ENCODE measurements at places on chromosomes 16 and 17.

GRCh38 chr17:40422990-40423633 lies 5.4 kb upstream of the TOP2A start:
- DNase-seq: no peak

DNA sequence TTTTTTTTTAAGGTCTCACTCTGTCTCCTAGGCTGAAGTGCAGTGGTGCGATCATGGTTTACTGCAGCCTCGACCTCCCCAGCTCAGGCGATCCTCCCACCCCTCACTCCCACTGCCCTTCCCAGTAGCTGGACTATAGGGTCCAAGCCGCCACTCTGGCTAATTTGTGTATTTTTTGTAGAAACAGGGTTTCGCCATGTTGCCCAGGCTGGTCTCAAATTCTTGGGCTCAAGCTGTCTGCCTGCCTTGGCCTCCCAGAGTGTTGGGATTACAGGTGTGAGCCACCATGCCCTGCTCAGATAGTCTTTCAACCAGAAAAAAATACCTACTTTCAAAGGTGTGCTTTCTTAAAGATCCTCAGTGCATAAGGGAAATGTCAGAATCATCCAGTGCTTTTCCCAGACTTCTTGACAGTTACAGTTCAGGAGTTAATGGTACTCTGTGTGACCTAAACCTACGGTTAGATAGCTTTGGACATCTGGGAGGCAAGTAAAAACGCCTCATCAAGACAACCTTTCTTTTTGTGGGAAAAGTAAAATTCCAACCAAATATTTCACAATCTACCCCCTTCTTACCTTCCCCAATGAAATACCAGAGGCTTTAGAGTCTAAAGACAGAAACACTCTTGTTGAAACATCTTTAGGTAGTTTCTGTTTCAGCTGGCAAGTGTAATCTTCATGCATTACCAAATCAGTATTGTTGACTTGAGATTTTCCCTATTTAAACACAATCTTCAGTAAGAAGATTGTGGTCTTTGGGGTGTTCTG lies 6.8 kb downstream of the RSPRY1 start:
- DNase-seq: no peak

GRCh38 chr16:86497551-86498021 lies 12.7 kb upstream of the FOXF1 start:
- DNase-seq: no peak

GRCh38 chr16:67872131-67872630 lies 671 bp upstream of the EDC4 start:
- DNase-seq: no peak

GRCh38 chr17:61362396-61362795 lies 37.2 kb upstream of the TBX2 start:
- DNase-seq: no peak

GRCh38 chr17:77033892-77034404 lies 106.8 kb upstream of the SEC14L1 start:
- no peak for DNase-seq

DNA sequence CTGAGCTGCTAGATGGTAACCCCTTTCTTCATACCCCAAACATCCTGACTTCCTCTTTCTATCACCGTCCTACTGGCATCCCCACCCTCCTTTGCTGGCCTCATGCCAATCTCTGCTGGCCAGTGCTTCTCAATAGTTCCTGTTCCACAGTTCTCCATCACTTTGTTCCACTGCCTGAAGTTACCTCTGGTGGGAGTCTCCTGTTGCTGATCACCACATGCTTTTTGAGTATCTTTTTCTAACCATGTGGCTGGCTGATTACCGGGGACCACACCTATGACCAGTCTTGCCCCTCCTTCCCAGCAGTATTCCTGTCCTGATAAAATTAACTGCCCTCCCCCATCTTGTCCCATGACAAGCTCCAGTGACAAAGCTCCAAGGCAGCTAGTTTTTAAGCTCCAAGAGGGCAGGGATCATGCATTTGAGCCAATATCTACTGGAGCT lies 380.4 kb upstream of the CCL2 start:
- no peak for DNase-seq

DNA sequence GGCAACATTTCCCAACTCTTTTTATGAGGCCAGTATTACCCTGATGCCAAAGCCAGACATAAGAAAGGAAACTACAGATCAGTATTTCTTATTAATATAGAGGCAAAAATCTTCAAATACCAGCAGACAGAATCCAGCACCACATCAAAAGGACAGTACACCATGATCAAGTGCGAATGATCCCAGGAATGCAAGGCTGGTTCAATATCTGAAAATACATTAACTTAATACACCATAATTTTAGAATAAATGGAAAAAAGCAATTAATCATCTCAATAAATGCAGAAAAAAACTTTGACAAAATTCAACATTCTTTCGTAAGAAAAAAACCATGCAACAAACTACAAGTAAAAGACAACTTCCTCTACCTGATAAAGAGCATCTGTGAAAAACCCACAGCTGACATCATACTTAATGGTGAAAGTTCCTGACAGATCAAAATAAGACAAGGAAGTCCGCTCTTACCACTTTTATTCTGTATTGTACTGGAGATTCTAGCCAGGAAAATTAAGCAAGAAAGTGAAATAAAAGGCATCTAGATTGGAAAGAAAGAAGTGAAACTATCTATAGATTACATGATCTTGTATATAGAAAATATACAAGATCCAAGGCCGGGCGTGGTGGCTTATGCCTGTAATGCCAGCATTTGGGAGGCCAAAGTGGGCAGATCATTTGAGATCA lies 26.4 kb upstream of the MAPK3 start:
- no peak for DNase-seq

DNA sequence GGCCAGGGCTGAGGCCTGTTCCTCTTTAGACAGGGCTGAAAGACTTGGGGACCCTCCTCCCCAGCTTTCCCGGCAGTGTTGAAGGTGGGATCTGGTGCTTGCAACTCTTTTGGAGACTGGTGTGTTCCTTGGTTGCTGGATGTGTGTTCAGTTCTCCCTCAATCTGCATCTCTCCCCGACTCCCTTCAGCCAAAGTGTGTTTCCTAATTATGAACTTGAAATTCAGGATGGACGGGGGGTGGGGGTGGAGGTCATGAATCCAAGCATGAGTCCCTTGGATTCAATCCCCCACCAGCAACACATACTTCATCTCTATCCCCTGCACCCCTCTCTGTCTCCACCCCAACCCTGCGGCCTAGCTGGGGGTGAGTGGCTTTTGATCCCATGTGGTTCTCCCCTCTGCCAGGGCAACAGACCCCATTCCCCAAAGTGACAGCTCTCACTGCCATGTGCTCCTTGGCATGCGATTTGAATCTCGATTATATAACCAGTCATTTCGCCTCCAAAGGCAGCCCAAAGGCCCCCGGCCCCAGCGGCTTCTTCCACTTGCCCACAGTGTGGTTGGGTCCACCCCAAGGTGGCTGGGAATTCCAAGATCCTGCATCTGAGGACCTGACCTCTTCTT lies 1.3 kb downstream of the ARHGAP23 start:
- no peak for DNase-seq

- DNase-seq: no peak
Measured at GRCh38 chr17:73533781-73534180, 110.5 kb downstream of the SDK2 start.

- no peak for DNase-seq
Measured at GRCh38 chr16:57609541-57610401, 18.7 kb upstream of the ADGRG1 start.

GRCh38 chr16:16828913-16829398 lies 450.0 kb downstream of the NPIPA7 start:
- peak; percentile 48 for DNase-seq

- DNase-seq: no peak
Measured at GRCh38 chr16:89786474-89787364, 29.7 kb downstream of the FANCA start.

- DNase-seq: no peak
Measured at GRCh38 chr16:26593700-26594099, 473.0 kb upstream of the C16orf82 start.

GRCh38 chr17:8320990-8321389 lies 10.9 kb downstream of the ARHGEF15 start:
- DNase-seq: no peak

- no peak for DNase-seq
Measured at GRCh38 chr17:48483004-48483403, 47.8 kb downstream of the HOXB1 start.

DNA sequence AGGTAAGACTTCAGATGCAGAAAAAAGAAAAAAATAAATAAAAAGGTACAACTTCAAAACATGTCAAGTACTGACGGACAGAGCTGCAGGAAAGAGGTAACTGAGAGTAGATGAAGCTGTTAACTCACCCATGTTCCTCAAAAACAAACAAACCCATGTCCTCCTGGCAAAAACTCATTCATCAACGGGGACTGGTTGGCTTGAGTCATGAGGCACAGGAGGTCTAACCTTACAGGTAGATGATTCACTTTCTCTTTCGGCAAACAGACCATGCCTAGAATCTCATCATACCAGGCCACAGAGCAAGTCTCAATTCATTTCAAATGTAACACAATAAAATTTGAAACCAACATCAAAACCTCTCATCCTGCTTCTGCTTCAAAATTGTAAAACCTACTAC lies 12.3 kb upstream of the FASN start:
- DNase-seq: no peak

DNA sequence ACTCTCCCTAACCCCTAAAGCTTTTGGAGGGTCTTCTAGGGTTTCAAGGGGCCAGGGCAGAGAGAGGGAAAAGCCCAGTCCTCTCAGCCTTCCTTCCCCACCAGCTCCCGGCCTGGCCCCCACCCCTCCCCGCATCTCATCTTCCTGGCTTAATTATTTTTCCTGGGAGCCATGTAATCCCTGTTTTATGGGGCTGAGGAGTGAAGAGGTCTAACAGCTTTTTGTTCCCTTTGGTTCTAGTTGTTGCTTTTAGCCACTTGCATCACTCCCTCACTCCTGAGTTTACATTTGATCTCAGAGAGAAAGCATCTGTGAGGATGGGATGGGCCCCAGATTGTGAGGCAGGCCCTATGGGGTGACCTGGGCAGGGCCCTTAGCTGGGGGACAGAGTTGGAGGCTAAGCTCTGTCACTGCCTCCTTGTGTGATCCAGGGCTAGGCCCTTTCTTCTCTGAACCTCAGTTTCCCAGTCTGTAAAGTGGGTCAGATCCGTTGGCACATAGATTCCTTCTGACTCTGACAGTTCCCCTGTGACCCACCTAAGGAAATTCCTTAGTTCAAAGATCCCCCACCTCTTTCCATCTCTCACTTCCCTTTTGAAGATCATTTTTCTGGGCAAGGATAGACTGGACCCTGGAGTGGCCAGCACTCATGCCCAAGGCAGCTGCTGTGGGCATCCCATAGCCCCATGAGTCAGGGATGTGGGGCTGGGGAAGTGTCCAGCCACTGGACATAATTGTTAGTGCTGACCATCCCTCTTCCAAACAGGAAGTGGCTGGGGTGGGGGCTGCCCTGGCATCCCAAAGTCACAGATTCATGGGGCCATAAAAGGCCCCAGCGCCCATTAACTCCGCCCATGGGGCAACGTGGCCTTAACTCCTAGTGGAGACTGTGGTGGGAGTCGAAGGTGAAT lies 20.1 kb downstream of the UNC119 start:
- no peak for DNase-seq

- DNase-seq: no peak
Measured at GRCh38 chr16:56389554-56389953, 35.8 kb downstream of the AMFR start.

DNA sequence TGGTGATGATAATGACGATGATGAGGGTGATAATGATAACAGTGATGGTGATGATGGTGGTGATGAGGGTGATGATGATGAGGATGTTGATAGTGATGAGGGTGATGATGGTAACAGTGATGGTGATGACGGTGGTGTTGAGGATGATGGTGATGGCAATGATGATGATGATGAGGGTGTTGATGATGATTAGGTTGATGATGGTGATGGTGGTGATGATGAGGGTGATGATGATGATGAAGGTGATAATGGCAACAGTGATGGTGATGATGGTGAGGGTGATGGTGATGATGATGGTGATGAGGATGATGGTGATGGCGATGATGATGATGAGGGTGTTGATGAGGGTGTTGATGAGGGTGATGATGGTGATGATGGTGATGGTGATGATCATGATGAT lies 93.8 kb upstream of the ZNF469 start:
- no peak for DNase-seq

DNA sequence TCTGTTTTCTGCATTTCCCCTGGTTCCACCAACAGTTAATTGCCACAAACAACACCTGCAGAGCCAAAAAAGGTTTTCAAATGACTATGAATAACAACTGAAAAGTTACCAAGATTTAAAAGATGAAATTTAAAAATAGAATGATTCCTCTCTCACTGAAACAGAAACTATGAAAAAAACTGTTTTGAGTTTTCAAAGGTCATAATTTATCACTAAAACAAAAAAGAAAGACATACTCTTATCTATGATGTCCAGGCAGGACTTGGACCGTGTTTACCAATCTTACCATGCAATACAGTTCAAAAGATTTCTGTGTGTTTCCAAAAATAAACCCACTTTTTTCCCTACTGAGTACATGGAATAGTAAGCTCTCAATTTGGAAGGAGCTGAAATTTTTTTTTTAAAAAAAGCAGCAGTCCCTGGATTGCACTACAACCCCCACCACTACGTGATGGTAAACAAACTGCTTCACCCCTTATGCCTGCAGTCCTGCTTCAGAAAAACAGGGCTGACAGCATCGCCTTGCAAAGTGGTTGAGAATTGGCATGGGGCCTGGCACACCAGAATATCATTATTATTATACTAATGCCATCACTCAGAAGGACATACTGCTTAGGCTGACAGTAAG lies 8.5 kb downstream of the TXNDC11 start:
- DNase-seq: no peak

- no peak for DNase-seq
Measured at GRCh38 chr16:89026121-89026612, 49.2 kb upstream of the CBFA2T3 start.

GRCh38 chr17:74598346-74599022 lies 6.4 kb upstream of the CD300LD start:
- no peak for DNase-seq
